Activated naive CD8-positive, alpha-beta T cell treated with anti-CD3 and anti-CD28 coated beads for 36 hours (primary cell): ENCODE measurements at places on chromosomes 5 and 9. TPM values are rescaled to one million over a fixed set of nuclear protein-coding genes. Genes with fewer than 3 reads are reported as not detected.

APBA1 gene
- total RNA-seq: 0.23 TPM

FOXD4L6 gene
- total RNA-seq: not detected

FBXO4 gene
- 18.3 TPM for total RNA-seq

C5orf24 gene
- total RNA-seq: 24.1 TPM

CYFIP2 gene
- 325 TPM for total RNA-seq

ARPC5L gene
- 102 TPM for total RNA-seq

DNA sequence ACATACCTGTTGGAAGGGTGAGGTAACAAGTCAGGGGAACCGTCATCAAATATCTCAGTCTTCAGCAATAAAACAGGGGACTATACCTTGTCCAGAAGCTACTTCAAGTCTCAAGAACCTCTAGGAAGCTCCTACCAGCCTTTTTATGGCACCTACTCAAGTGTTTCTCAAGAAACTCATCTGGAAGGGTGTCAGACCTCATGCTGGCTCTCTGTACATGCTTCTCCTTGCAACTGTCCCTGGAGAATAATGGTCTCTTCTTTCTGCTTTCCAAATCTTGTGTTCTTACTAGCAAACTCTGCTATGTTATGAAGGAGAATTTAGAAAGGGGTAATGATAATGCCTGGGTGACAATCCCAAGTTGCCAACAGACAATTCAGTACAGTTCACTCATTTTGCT is 8.3 kb upstream of the PTAR1 start:
- DNase-seq: no peak

DNA sequence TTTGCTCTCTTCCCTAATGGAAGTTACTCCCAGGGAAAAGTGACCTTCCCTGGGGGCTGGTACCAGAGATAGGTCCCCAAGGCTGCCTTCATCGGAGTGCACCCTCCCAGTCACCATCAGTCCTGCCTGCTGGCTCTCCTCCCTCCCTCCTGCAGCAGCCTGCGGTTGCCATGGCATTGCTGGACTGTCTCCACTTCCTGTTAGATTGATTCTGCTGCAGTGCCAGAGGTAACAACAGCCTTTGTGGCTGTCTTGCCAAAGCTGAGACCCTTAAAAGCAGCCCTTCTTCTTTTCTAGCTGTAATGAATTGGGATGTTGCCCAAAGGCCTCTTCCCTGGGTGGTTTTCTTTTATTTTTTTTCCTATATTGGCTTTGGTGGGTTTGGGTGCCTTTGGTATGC is 78.1 kb upstream of the PRLR start:
- DNase-seq: no peak

- DNase-seq: no peak
These were observed 66.5 kb downstream of the DTWD2 start for GRCh38 chr5:118921866-118922265.

GRCh38 chr5:10556893-10557746 is 6.8 kb upstream of the ANKRD33B start:
- no peak for DNase-seq

- no peak for DNase-seq
These were observed 53.0 kb upstream of the BOD1 start for GRCh38 chr5:173669483-173669882.

- DNase-seq: no peak
These were observed 127.8 kb downstream of the SEC61B start for GRCh38 chr9:99349870-99350269.

- DNase-seq: peak; percentile 24
These were observed 138.4 kb upstream of the ZNF618 start for GRCh38 chr9:113737517-113738271.
